ENCODE measurements at places on chromosomes 2 and 18.
A peak's percentile ranks its signal among the peaks of the same experiment; 100 is the strongest.

GRCh38 chr2:105431367-105432043 is 32.7 kb upstream of the FHL2 start:
- no peak for DNase-seq

GRCh38 chr2:150567771-150568301 is 80.4 kb upstream of the RND3 start:
- no peak for DNase-seq

DNA sequence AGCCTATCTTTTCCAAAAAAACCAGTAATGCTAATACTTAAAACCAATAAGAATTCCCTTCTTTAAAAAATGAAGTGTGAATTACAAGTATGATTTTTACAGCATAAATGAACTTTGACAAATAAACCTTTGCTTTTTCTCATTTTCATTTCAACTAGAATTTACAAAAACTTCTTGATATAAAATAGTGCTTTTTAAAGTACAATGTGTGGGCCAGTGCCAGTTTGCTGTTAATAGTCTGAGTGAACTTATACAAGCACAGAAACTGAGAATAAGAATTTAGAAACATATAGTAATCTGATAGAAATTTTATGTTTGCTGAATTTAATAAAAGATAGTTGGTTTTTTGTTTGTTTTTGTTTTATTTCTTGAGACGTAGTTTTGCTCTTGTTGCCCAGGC is 43.7 kb upstream of the CHRNA1 start:
- no peak for DNase-seq

DNA sequence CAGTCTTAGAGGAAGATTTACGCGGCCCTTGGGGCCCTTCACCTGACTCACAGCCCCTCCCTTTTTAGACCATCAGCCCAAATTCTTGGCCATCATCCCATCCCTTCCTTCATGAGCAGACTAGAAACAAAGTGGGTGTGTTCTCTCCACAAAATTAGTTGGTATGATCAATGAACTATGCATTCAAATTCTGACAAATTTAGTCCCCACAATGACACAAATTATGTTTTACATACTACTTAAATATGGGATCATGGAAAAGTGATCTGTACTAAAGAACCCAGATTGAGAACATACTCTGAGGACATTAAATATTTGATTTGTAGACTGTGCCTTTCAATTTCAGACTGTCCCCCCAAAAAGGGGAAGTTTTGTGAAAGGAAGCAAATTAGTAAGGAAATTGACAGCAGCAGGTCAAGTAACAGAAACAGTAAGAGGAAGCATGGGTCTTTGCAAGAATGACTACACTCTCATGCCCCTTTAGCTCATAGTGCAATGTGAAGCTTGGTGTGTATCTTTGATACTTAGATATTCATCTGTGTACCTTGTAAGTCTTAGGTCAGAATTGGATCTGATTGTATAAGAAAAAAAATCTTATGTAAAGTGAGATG is 2.2 kb upstream of the MAPRE2 start:
- no peak for DNase-seq

DNA sequence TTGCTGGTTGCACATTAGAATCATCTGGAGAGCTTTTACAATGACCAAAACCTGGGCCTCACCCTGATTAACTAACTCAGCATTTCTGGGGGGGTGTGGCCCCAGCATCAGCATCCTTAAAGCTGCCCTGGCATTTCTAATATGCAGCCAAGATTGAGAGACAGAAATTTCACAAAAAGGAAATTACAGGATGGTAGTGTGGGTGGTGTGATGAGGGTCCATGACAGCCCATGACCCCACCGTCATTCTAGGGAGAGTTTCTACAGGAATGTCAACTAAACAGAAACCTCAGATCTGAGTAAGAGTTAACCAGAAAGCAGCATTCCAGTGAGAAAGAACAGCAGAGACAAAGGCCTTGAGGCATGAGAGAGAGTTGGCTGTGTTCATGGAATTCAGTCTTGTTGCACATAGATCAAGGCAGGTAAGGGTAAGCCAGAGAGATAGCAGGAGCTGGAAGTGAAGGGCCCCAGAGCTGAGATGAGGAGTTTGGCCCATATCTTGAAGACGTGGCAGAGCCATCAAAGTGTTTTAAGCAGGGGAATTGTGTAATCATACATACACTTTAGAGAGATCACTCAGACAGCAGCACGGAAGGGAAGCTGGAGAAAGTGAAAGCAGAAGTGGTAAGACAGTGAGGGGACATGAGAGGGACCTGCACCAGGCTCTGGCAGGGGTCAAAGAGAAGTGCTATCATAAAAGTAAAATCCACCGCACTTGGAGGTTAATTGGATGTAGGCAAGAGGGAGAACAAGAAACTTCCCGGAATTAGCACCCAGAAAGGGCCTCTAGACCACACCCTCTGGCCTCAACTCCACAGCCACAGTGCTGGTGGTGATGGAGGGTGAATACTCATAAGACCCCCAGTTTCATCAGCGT is 7.8 kb upstream of the TRABD2A start:
- DNase-seq: peak; percentile 49

DNA sequence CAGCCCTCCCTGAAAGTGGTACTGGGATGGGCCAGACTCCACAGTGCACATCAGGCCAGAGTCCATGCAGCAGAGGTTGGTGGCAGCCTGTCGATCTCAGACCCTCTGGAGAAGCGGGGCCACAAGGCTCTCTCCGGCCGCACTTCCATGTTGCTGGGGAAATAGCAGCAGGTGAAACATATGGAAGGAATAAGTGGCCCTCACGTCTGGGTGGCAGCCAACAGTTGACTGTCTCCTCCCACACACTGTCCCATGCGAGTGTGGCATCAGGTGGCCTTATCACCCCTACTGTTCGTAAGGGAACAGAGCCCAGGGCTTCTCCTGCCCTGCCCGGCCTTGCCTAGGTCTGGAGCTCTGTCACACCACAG is 58.1 kb upstream of the FOSL2 start:
- no peak for DNase-seq

Measured in CD8-positive, alpha-beta T cell (primary cell).